ENCODE measurements at places on chromosomes 2 and 18. TPM values are rescaled to one million over a fixed set of nuclear protein-coding genes. Genes with fewer than 3 reads are reported as not detected.

- H3K27ac ChIP-seq = peak overlapping the region; percentile 88
- no peak for DNase-seq
- peak overlapping the region; percentile 76 for H3K4me3 ChIP-seq
- H3K4me1 ChIP-seq = peaks cover 12% of the 10 kb centered on the region
Measured at GRCh38 chr2:101253703-101254450, 1.2 kb downstream of the CNOT11 start.

- no peaks in the 10 kb centered on the region for H3K36me3 ChIP-seq
- DNase-seq = no peak
- no peak overlapping the region for H3K4me3 ChIP-seq
- H3K27me3 ChIP-seq = no peaks in the 10 kb centered on the region
Measured at GRCh38 chr2:69026026-69026425, 13.0 kb downstream of the ANTXR1 start.

DNA sequence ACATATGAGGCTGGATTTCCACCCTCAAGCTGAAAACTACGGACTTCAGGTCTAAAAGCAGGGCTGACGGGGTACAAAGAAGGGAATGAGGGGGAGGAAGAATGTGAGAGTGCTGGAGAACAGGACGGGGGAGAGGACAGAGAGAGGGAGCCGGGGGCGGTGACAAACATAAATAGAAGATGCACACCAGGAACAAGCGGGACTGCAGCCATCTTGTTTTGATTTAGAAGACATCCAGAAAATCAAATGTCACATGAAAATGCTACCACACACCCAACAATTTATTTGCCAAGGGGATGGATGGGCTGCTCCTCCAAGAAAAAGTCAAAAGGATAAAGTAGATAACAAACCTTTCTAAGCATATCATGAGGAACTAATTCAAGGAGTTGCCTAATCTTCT, 59.2 kb upstream of the FHL2 start:
- H3K4me1 ChIP-seq = peaks cover 11% of the 10 kb centered on the region
- H3K27me3 ChIP-seq = no peaks in the 10 kb centered on the region
- H3K4me3 ChIP-seq = no peak overlapping the region
- H3K27ac ChIP-seq = no peak overlapping the region

DNA sequence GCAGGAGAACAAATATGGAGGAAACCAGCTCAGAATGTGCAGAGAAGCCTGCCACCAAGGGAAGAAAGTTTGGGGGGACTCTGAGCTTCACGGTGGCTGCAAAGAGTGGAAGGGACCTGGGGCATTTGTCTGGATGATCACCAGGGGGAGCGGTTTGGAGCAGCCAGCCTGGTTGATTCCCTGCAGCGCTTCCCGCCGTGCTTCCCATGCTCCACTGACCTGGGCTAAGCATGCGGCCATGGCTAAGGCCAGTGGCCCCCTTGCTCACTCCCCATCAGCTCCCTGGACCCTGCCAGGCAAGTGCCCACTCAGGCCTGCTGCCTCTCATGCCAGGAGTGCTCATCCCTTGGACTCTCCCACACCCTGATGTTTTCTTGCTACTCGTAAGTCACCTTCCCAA, 27.0 kb downstream of the NTSR2 start:
- H3K27ac ChIP-seq = no peak overlapping the region
- no peaks in the 10 kb centered on the region for H3K36me3 ChIP-seq
- no peak overlapping the region for H3K4me3 ChIP-seq
- no peaks in the 10 kb centered on the region for H3K4me1 ChIP-seq

DNA sequence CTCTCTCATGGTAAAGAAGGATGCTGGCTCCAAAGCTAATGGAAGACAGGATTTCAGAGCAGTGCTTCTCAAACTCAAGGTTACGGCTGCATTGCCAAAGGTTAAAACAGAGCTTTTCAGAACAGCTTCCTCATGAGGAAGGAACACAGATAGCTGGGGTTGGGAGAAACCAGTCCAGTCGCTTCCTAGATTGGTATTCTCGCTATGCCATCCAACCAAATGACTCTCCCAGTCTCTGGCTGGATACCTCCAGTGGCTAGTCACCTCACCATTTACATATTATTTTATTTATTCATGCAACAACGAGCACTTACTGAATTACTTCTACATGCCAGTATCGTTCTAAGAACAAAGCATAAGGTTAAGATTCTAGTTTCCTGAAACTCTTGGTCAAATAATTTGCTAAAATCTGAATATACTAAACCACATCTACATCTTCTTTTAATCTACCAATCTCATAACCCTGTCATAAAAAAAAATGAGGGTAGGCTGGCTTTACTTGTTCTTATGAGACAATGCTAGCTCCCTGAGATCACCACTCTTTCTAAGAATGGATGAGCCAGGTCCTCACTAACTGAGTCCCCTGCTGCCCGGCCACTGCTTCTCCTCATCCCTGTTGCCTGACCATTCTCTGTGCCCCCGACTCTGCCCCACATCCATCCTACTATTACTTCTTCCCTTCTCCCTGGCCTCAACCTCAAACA, 20.4 kb downstream of the KDSR start:
- H3K27me3 ChIP-seq = no peaks in the 10 kb centered on the region
- DNase-seq = peak; percentile 20
- H3K4me3 ChIP-seq = no peak overlapping the region
- H3K4me1 ChIP-seq = no peaks in the 10 kb centered on the region

DNA sequence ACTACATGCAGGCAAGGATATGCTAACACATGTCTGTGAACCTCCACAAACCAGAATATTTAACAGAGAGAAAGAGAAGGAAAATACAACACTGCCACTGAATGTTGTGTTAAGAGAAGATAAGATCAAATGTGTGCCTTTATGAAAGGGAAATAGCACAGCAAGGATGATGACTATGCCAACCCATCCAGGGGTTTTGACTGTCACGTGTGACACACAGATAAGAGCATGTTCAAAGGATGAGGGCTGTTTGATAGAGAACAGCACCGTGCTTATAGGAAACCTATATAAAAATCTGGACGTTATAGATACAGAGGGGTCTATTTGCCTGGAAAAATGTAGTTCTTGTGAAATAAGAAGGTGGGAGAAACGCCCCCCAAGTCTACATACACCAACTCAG, 911.8 kb downstream of the CPS1 start:
- H3K4me1 ChIP-seq = no peaks in the 10 kb centered on the region
- no peaks in the 10 kb centered on the region for H3K36me3 ChIP-seq
- H3K27me3 ChIP-seq = no peaks in the 10 kb centered on the region
- DNase-seq = no peak
- H3K27ac ChIP-seq = no peak overlapping the region

- H3K27ac ChIP-seq = no peak overlapping the region
- H3K36me3 ChIP-seq = no peaks in the 10 kb centered on the region
- DNase-seq = no peak
- H3K4me1 ChIP-seq = peaks cover 5% of the 10 kb centered on the region
- H3K4me3 ChIP-seq = no peak overlapping the region
- no peaks in the 10 kb centered on the region for H3K27me3 ChIP-seq
Measured at GRCh38 chr2:213001297-213001910, 150.0 kb downstream of the IKZF2 start.

ASPRV1 gene
- 1.8 TPM for total RNA-seq

LYPD6B gene
- 0.22 TPM for total RNA-seq

CUL3 gene
- 64.0 TPM for total RNA-seq

VAMP8 gene
- total RNA-seq = 8.0 TPM

Data from adrenal gland (tissue), 19 donors.